Muscle of arm (tissue), 14 donors: ENCODE measurements at places on chromosomes 1 and 21. TPM values are rescaled to one million over a fixed set of nuclear protein-coding genes. Genes with fewer than 3 reads are reported as not detected.
A peak's percentile ranks its signal among the peaks of the same experiment; 100 is the strongest.

DNA sequence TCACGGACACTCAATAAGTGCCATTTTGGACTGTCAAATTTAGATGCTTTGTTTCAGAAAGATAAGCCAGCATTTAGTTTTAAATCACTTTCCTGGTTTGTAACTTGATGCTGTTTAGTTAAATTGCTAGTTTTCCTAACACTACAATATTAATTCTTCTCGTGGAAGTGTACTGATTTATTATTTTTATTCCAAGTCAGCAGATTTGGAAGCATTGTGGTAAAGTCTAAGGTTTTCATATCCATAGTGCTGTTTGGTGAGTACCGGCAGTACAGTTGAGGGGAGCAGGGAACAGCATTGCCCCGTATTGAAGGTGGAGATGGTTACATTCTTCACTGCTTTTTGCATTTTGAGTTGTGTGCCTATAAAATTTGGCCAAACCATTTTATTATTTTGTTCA lies 36.3 kb downstream of the S100B start:
- DNase-seq = no peak

C1orf141 gene
- polyA plus RNA-seq = not detected

PGLYRP4 gene
- not detected for polyA plus RNA-seq

- peak; percentile 58 for DNase-seq
These were observed 7.0 kb upstream of the IGSF21 start for GRCh38 chr1:18100491-18101063.

GRCh38 chr1:246925997-246926626 lies 5.6 kb downstream of the AHCTF1 start:
- DNase-seq = no peak

GRCh38 chr1:186873687-186874086 lies 44.9 kb downstream of the PLA2G4A start:
- DNase-seq = no peak

DNA sequence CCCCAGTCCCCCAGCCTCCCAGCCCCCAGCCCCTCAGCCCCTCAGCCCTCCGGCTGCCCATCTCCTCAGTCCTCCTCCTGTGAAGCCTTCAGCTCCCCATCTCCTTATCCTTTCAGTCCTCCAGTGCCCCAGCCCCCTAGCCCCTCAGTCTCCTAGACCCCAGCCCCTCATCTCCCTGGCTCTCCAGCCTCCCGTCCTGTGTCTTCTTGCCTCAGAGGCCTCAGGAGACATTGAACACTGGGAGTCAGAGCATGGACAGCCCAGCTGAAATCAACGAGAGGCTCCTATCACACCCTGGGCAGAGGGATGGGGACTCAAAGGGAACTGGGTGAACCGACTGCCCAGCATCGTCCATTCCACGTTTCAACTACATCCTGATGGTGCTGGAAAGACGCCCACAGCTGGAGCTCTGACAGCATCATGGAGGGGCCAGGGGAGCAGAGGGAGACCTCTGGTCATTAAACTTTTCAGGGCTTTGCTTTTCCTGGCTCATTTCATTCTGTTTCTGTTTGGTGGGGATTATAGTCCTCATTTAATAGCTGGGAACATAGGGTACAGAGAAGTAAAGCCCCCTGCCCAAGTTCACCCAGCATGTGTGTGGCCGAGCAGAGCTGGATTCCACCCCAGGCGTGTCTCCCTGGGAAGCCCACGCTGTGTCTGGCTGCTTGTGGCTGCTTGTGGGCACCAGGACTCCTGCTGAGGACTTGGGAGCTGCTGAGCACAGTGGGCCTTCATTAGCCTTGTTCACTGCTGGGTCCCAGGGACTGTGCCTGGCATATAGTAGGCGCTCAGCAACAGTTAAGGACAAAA lies 396.7 kb downstream of the PTPRU start:
- DNase-seq = no peak

DNA sequence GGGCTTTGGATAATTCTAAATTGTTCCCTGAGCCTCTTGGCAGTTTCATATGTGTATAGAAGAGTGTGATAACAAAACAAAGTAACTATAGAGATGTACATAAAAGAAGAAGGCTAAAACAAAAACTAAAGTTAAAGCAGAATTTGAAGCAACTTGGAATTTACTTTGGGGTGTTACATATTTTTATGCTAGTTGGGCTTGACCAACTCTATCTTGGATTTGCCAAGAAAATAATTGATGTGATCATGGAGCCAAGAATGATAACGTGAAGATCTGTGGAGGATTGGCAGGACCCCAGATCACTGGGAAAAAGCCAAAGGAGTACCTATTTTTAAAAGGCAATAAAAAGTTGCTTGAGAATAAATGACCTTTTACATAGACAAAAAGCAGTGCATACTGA lies 206.9 kb downstream of the LMO4 start:
- no peak for DNase-seq

TTLL10 gene
- not detected for polyA plus RNA-seq

- peak; percentile 31 for DNase-seq
These were observed 19.2 kb downstream of the SLC19A2 start for GRCh38 chr1:169466259-169467230.

DNA sequence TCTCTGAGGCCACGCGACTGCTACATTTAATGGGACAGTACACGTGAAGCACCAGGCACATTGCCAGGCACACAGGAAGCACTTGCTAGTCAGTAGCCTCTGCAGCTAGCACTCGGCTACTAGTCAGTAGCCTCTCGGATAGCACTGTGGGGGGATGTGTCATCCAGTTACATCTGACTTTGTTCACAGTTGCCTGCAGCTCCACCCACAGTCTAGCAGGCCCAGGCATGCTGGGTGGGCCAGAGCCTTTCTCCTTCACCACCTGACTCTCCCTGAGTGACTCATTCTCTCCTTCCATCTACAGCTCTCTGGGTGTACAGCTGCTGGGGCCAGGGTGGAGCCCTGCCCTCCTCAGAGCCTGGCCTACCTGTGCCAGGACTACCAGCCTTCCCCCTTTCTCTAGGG lies 51.5 kb downstream of the PTPRF start:
- no peak for DNase-seq

- DNase-seq = no peak
These were observed 344.9 kb downstream of the ZNF326 start for GRCh38 chr1:90339811-90340210.

DNA sequence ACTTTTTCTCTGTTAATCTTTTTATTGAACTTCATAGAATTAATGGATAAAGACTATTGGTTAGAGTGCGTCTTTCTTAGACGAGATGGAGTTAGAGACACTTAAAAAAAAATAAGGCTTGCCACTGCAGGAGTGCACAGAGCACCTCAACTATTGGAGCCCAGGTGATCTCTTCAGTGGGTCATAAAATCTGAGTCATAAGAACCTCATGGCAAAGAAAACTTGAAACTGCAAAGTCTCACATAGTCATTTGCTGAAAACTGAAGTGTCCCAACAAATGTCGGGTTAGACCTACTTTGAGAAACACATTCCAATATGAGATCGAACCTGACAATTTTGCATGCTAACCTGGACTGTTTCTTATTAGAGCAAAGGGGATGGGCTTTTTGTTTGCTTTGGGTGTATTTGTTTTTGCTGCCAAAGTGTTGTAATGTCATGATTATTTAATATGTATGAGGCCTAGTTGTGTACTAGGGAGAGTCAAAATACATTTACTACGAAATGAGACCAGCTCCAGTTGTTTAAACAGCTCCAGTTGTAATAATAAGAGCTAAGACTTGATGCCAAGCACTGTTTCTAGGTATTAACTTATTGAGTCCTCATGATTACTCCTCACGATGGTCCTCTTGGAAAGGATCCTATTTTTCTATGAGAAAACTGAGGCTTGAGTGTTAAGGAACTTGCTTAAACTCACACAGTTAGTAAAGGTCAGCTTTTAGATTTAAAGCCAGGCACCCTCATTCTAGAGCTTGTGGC lies 65.1 kb downstream of the DDR2 start:
- no peak for DNase-seq

- DNase-seq = no peak
These were observed 3.9 kb downstream of the MFN2 start for GRCh38 chr1:11984121-11984520.

DNA sequence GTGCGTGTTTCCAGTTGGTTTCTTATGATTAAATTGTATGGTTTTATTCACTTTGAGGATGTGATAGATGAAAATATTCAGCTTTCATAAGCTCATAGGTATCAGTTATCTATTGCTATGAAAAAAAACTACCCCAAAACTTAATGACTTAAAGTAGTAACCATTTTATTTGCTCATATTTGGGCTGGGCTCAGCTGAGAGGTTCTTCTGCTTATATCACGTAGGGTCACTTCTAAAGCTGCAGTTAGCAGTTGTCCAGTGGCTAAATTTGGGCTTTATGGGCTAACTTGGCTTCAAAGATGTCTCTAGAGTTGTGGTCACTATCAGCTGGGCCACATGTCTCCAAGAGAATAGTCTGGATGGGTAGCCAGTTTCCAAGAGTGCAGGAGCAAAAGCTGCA lies 206.4 kb upstream of the LYPLAL1 start:
- no peak for DNase-seq

- no peak for DNase-seq
These were observed 72.3 kb downstream of the GALNT2 start for GRCh38 chr1:230139315-230139714.

NBPF6 gene
- polyA plus RNA-seq = not detected
